Ammon's horn (tissue), 1 donor: ENCODE measurements at places on chromosomes 6 and 20.

DNA sequence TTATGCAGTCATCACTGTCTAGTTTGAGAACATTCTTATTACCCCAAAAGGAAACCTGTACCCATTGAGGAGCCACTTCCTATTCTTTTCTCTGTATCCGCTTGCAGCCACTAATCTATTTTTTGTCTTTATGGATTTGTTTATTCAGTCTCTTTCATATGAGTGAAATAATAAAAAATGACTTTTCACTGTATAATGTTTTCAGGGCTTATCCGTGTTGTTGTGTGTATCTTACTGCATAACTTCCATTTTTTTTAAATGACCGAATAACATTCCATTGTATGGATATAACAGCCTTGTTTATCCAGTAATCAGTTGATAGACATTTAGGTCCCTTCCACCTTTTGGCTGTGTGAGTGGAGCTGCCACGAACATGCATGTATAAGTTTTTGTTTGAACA lies 86.6 kb downstream of the ZFAND3 start:
- no peak for DNase-seq

DNA sequence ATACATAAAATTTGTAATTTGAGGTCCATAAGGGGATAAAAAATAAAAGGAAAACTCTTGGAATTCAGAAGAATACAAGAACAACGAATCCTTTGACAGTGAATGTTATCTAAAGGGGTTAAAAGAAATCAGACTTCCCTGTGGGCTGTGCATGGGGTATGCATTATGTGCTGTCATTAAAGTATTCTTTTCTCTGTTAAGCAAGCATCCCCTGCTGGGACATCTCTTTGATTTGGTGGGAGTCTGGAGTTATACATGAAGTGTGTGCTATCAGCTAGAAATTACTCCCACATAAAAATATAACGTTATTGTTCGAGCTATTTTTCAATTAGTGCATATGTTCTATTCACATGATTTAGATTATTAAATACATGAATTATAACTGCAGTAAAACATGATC lies 195.2 kb downstream of the CENPW start:
- DNase-seq = no peak

GRCh38 chr20:12166053-12166717 lies 248.5 kb downstream of the BTBD3 start:
- DNase-seq = no peak

- DNase-seq = no peak
Observed at GRCh38 chr20:36642136-36642535, 3.9 kb downstream of the SLA2 start.

DNA sequence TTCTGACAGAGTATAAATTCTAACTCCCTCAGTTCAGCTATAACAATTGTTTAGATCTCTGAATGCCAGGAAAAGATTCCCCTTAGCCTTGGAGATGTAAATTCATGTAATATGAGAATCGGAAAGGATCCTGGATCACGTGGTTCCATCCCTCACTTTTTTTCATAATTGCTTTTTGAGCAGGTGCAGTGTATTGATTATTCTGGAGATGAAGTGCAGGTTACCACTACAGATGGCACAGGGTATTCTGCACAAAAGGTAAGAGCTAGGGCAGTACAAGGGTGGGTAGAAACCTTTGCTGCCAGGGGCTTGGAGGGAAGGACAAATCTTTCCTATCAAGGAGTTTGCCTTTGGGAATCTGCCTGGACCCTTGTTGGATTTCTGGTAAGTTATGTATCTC lies 52.7 kb downstream of the KDM1B start:
- DNase-seq = no peak

- DNase-seq = no peak
Observed at GRCh38 chr20:43910564-43910963, 4.1 kb upstream of the TOX2 start.

DNA sequence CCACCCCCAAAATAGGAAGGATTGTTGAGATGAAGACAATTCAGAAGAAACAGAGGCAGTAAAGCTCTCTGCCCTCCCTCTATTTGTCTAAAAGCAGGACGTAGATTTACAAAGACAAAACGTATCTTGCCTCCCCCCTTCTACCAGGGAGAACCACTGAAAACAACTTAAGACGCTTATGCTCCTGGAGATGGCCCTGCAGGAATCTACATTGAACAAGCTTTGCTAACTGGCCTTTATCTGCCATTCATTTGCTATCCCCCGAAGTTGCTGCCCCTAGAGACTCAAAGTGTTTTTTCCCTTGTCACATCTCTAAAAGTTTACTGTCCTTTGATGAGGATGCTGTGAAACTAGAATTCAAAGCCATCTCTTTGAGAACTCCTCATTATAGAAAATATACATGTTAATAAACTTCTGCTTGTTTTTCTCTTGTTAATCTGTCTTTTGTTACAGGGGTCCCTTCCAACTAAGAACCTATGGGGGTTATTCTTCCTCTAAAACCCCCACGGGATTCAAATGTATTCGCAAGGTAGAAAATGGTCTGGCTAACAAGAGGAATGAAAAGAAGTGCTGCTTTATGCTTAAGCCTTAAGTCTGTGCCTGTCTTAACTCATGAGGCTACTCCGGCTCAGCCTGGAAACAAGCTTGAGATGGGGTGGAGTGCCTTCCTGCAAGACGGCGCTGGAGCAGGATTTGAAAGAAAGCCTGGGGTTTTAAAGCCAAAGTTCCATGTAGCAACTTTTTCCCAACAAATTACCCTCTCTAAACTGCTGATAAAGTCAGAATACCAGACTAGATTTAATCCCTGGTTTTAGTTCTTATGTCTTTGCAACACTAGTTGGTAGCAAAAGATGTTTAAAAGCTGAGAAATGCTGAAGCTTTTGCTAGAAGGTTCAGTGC lies 88.0 kb downstream of the CLIC5 start:
- no peak for DNase-seq

GRCh38 chr6:170283212-170284081 lies 7.4 kb downstream of the DLL1 start:
- no peak for DNase-seq

DNA sequence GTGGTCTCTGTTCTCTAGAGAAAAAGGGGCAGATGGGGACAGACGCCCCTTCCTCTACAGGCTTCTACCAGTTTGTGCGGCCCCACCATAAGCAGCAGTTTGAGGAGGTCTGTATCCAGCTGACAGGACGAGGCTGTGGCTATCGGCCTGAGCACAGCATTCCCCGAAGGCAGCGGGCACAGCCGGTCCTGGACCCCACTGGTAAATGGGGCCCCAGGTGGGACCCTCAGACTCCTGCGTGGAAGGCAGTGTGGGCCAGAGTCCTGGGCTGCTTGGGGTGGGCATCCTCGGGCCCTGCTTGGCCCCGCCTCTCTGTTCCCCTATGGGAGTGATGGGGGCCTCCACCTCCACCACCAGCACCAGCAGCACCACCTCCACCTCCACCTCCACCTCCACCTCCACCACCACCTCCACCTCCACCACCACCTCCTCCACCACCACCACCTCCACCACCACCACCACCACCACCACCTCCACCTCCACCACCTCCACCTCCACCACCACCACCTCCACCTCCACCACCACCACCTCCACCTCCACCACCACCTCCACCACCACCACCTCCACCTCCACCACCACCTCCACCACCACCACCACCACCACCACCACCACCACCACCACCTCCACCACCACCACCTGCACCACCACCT lies 3.2 kb upstream of the TNFRSF6B start:
- no peak for DNase-seq

DNA sequence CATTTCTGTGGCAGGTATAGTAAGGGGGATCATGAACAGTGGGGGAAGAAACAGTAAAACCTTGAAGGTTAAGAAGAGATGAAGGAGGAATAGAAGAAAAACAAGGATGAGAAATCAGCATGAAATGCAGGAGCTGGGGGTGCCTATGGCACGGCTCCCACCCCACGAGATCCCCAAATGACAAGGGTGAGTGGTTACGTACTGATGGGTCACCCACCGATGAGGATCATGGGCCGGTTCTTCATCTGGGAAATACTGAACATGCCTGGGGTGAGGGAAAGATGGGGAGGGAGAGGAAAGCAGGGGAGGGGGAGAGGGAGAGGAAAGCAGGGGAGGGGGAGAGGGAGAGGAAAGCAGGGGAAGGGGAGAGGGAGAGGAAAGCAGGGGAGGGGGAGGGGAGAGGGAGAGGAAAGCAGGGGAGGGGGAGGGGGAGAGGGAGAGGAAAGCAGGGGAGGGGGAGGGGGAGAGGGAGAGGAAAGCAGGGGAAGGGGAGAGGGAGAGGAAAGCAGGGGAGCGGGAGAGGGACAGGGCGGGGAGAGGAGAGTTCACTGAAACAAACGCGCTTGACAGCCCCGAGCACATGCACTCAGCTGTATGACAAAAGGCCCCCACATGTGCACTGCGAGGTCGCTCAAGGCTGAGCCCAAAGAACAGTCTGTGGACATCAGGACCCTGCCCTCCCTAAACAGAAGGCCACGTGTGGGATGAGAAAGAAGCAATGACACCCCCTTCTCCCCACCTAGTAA lies 25.3 kb downstream of the MOCS1 start:
- DNase-seq = no peak

DNA sequence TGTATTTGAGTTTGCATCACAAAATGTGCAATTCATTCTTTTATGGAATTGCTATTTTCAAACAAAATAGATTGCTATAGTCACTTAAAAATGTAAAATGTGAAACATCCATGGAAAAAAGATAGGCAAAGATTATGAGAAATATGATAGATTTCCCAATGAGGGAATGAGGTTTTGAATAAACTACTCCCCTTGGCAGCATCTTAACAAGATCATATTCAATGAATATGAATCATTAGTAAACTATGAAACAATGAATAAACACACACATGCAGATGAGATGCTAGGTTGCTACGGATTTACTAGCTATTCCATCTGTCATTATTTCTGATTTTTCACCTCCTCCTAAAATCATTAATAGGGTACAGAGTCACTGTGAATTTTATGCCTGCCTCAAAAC lies 401.8 kb downstream of the PHF3 start:
- no peak for DNase-seq

DNA sequence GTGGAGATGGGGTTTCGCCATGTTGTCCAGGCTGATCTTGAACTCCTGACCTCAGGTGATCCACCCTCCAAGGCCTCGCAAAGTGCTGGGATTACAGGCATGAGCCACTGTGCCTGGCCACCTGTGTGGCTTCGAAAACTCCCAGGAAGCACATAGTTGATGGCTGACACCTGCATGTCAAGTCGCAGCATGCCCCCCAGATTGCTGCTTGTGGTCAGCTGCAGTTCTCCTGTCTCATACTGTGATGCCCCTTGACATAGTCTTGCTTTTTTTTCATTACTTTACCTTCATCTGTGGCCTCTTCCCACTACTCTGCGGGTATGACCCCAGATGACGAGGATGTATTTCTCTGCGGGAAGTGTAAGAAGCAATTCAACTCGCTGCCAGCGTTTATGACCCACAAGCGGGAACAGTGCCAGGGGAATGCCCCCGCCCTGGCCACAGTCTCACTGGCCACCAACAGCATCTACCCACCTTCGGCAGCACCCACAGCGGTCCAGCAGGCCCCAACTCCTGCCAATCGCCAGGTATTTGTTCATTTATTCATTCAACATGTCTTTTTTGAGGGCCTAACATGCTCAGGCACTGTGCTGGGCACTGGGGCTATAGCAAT lies 13.1 kb downstream of the ZNF341 start:
- no peak for DNase-seq

DNA sequence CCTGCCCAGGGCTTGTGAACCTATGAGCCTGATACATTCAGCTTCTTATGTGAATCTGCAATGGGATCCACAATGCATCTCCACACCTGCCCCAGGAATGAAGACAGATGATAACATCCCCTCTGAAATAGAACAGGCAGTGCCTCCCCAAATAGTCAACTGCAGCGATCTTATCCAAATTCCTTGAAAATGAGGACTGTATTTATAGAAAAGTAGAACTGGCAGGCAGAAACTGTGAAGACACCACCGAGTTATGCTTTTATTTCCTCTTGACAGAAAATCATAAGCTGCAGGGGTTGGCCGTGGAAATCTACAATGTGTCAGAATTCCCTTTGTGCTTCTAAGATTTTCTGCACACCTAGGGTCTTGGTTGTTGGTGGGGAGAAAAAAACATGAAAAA lies 270.3 kb downstream of the TBC1D7 start:
- DNase-seq = no peak

GRCh38 chr6:154824076-154824475 lies 90.9 kb downstream of the SCAF8 start:
- DNase-seq = no peak

- DNase-seq = no peak
Observed at GRCh38 chr6:154428897-154429296, 72.3 kb upstream of the IPCEF1 start.

DNA sequence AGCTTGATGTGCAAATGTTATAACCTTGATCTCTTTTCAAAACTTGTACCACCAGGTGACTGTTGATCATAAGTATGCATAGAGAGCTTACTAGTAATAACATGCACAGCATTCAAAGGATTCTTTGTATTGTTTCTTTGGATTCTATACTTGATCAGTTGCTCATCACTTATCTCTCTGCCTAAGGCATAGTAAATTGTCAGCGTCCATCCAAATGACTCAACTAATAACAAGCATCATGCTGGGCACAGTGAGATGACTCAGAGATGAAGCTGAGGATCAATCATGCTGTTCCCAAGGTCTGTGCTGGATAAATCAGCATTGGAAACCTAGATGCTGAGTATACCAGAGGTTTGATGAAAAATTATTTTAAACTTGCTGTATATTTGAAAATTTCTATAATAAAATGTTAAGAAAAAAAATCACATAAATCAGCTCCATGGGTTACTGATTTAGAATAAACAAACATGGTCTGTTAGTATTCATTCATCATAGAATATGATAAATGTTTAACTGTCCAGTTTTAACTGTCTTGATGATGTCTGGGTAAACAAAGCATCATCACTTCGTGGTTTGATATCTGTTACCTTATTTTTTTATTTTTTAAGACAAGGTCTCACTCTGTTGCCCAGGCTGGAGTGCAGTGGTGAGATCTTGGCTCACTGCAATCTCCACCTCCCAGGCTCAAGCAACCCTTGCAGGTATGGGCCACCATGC lies 45.6 kb upstream of the SGK1 start:
- no peak for DNase-seq
